A673 (cell line): ENCODE measurements at places on chromosomes 13 and 19. TPM values are rescaled to one million over a fixed set of nuclear protein-coding genes. Genes with fewer than 3 reads are reported as not detected.

GRCh38 chr13:100495455-100495854 is 93.1 kb downstream of the GGACT start:
- no peak overlapping the region for H3K4me3 ChIP-seq
- H3K36me3 ChIP-seq, result no peaks in the 10 kb centered on the region
- H3K27ac ChIP-seq, result no peak overlapping the region
- no peaks in the 10 kb centered on the region for H3K27me3 ChIP-seq

GRCh38 chr19:49564616-49565045 is 15.7 kb downstream of the NOSIP start:
- H3K4me1 ChIP-seq, result peaks cover 10% of the 10 kb centered on the region
- no peak for DNase-seq
- no peaks in the 10 kb centered on the region for H3K27me3 ChIP-seq
- H3K27ac ChIP-seq, result no peak overlapping the region

DNA sequence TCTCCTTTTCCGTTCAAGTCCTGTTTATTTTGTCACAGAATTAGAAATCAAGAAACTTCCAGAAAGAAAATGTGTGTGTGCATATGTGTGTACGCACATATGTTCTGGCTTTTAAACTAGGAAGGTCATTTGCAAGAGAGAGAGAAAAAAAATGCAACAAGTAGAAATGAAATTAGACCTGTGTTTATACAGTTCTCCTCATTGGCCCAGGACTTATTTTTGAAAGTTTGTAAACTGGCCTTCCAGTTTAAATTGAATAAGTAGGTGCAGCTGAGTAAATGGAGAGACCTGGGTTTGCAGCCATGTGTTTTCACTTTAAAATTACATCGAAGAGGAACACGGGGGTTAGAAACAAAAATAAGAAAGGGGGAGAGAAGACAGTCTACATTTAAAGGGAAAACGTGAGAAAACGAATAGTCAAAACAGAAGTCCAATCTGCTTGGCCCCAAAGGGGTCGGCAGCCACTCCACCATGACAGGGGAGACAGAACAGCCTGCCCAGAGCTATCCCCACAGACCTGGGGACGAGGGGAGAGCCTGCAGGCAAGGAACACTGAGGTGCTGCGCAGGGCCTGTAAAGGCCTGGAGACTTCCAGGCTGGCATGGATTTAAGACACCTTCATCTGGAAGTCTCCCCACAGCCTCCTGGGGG is 216.8 kb upstream of the MAB21L1 start:
- H3K36me3 ChIP-seq, result no peaks in the 10 kb centered on the region
- H3K27me3 ChIP-seq, result no peaks in the 10 kb centered on the region
- no peaks in the 10 kb centered on the region for H3K4me1 ChIP-seq

DNA sequence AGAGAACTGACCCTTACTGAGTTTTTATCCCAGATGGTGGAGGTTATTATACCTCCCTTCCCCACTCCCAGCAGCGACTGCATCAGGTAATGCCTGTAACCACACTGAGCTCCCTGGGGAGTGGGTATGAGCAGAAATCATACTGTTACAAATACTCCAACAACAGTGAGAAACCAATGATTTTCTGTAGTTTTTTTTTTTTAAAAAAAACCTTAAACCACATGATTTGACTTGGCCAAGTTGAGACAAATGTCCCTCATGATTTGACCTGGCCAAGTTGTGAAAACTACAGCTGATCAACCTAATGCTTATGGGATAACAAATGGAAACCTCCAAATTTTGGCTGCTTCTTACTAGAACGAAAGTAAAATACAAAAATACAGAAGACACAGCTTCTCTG is 33.1 kb upstream of the SERP2 start:
- H3K4me3 ChIP-seq, result no peak overlapping the region
- H3K27me3 ChIP-seq, result no peaks in the 10 kb centered on the region
- H3K4me1 ChIP-seq, result no peaks in the 10 kb centered on the region
- DNase-seq, result no peak
- no peak overlapping the region for H3K27ac ChIP-seq
- H3K36me3 ChIP-seq, result no peaks in the 10 kb centered on the region

GRCh38 chr19:30390356-30390988 is 18.3 kb downstream of the ZNF536 start:
- no peak overlapping the region for H3K4me3 ChIP-seq
- no peaks in the 10 kb centered on the region for H3K27me3 ChIP-seq
- no peak overlapping the region for H3K27ac ChIP-seq
- H3K36me3 ChIP-seq, result no peaks in the 10 kb centered on the region
- DNase-seq, result no peak
- no peaks in the 10 kb centered on the region for H3K4me1 ChIP-seq

- H3K4me1 ChIP-seq, result no peaks in the 10 kb centered on the region
- DNase-seq, result no peak
- H3K4me3 ChIP-seq, result no peak overlapping the region
These were observed 27.5 kb upstream of the RNF113B start for GRCh38 chr13:98204546-98204945.

The RBM42 gene
- total RNA-seq, result 104 and 106 TPM in 2 replicates

- DNase-seq, result no peak
- H3K27ac ChIP-seq, result no peak overlapping the region
- no peaks in the 10 kb centered on the region for H3K27me3 ChIP-seq
- H3K4me3 ChIP-seq, result no peak overlapping the region
- no peaks in the 10 kb centered on the region for H3K36me3 ChIP-seq
These were observed 36.0 kb upstream of the SLC7A10 start for GRCh38 chr19:33261511-33262189.

GRCh38 chr19:575527-576506 is 3.4 kb downstream of the BSG start:
- no peaks in the 10 kb centered on the region for H3K27me3 ChIP-seq
- H3K4me3 ChIP-seq, result peak overlapping the region; percentile 99
- peaks cover 24% of the 10 kb centered on the region for H3K36me3 ChIP-seq
- no peak for DNase-seq
- peaks cover 17% of the 10 kb centered on the region for H3K4me1 ChIP-seq
- H3K27ac ChIP-seq, result peak overlapping the region; percentile 43

GRCh38 chr13:67228031-67228430 is 2.1 kb downstream of the PCDH9 start:
- H3K27me3 ChIP-seq, result peaks cover under 1% of the 10 kb centered on the region
- no peaks in the 10 kb centered on the region for H3K36me3 ChIP-seq
- no peak for DNase-seq

DNA sequence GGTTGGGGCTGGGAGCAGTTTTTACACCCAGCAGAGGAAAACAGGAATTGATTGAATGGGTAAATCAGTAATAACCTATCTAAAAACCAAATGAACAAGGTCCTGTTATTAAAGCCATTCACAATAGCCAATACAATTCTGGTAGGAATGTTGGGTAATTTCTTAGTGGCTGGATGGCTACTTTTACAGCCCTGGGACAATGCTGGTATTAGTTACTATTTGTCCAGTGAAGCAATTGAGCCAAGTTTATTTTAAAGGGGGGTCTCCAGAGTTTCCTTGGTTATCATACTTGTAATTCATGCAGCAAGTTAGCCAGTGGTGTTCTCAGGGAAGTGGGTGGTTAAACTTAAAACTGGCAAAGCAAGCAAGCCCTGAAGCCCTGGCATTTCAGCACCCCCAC is 92.3 kb upstream of the STARD13 start:
- H3K36me3 ChIP-seq, result no peaks in the 10 kb centered on the region
- DNase-seq, result no peak
- no peak overlapping the region for H3K4me3 ChIP-seq
